Vagina (tissue), 2 donors: ENCODE measurements at places on chromosomes 16 and 17.

- no peak for DNase-seq
Observed at GRCh38 chr16:65598621-65599020, 476.8 kb upstream of the CDH11 start.

DNA sequence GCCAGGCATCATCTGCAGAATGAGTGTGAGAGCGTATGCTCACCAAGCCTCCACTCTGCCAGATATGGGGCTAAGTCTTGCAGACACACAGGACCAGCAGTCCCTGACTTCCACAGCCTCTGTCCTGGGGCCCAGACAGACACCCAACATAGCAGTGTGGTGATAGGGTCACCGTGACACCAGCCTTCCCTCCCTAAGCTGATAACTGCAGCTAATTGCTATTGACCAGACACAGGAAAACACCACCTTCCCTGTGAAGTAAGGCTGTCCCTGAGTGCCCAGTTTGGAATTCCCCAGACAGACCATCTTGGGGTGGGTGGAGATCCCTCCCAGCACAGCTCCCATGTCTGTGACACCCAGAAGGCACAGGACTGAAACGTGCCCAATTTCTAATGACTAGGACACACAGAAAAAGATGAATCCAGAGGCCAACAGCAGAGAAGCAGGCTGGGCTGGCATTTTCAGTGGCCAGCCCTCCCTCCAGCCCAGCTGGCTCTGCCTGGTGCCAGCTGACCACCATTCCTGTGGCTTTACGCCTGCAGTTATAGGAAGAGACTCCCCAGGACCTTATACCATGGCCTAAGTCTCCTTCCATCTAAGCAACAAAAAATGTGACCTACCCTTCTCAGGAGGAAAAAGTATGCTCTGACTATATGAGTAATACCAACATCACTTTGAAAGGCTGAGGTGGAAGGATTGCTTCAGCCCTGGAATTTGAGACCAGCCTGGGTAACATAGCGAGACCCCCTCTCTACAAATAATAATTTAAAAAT, 30.3 kb downstream of the ATPAF2 start:
- DNase-seq: no peak

DNA sequence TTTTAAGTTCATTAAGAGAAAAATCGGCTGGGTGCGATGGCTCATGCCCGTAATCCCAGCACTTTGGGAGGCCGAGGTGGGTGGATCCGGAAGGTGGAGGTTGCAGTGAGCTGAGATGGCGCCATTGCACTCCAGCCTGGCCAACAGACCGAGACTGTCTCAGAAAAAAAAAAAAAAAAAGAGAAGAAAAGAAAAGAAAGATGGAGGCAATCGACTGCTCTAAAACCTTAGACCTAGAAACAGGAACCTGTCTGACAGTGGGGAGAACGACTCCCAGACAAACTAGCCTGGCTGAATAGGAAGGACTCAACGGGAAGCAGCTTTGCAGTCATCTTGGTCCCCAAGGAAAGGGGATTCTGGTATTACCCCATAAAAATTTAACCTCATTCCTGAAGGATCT, 13.7 kb downstream of the MRC2 start:
- no peak for DNase-seq

DNA sequence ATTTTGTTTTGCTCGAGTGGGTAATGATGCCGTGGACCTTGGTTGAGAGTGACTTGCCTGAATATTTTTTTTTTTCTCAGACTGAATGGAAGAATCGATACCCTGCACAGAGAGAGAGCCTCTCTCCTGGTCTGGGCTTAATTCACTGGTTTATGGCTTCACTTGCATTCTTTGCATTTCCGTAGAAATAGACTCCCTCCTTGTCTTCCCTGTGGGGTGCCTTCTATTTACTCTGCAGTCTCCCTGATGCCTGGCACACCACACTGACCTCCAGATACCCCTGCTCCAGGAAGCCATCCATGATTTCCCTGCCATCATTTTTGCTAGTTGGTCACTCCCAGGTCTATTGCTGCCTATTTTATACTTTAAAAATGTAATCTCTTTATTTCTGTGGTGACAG, 238.0 kb downstream of the SNX29 start:
- DNase-seq: no peak

- DNase-seq: no peak
Observed at GRCh38 chr16:1982013-1982433, 754 bp upstream of the NOXO1 start.

- DNase-seq: no peak
Observed at GRCh38 chr17:27481327-27481726, 25.1 kb downstream of the KSR1 start.

- no peak for DNase-seq
Observed at GRCh38 chr17:58520843-58521430, 6.5 kb upstream of the MTMR4 start.

DNA sequence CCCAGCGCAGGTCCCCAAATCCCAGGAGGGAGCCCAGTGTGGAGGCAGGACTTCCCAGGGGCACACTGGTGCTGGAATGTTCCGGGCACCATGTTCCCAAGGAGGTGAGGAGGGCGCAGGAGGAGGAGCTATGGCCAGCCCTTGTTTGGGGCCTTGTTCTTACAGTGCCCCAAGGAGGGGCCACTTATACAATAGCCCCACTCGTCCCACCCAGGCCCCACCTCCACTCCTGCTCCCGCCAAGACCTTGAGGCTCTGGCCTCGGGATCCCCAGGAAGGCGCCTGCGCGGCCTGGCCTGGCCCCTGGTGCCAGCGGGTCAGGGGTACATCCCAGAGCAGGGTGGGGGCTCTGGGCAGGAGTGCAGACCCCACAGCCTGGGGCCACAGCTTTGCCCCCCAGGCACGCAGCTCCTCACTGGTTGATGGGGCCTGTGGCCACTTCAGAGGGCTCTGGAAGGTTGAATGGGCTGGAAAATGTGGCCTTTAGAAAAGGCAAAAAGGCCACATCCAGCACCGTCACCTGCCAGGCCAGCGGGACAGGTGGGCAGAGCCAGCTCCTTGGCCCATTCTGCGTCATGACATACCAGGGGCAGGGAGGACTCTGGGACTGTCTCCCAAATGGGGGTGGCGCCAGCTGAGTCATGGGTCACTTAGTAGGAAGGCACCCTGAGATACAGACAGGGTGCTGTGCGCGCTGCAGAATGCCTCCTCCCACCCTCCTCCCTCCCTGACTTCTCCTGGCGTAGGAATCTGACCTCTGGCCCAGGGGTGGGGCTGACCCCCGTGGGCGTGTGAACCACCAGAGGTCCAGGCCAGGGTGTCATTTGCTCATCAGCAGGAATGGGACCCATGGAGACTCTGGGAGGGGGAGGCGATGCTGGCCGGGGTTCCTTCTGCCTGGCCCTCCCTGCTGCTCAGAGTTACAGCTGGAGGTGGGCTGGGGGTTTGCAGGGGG, 32.3 kb upstream of the PVALEF start:
- no peak for DNase-seq

GRCh38 chr17:42681976-42682721, at the start of gene CNTNAP1:
Gene CNTNAP1 (plus strand): TSS chr17:42682531. CDS start chr17:42682830, 299 bp downstream.
- DNase-seq: no peak

- no peak for DNase-seq
Observed at GRCh38 chr16:87953308-87954215, 2.3 kb downstream of the BANP start.

DNA sequence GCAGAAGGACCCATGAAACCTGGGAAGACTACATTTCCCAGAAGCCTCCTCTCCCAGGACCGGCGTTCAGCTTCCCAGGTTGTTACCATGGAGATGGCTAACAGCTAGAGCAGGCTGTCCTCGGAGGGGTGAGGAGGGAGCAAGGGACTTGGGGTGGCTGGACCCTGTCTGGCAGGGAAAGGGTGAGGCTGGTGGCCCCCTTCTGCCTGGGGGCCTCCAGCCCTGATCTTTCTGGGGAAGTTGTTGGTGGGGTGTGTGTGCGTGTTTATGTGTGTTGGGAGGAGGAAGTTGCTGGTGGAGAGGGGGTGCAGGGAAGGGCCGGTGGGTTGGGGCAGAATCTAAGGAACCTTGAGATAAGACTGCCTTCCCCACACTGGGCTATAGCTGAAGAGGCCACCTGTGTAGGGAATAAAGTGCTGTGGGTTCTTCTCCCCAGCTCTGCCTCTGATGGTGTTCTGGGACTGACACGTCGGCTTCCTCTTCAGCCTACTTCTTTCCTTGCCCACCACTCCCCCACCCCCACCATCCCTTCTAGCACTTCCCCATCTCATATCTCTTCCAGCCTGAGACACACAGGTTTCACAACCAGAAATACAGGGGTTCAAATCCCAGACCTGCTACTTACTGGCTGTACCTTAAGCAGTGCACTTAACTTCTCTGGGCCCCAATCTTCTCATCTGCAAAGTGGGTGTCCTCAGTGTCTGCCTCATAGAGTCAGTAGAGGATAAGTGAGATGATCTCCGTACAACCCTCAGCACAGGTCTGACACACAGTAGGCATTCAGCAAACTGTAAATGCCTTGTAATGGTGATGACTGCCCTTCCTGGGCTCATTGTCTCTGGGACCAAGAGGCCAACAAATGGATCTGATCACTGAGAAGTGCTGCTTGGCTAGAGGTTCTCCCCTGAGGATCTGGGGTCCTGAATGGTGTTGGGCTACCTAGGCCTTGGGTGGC, at the start of gene DRC7:
DRC7 (plus strand) TSS at position 82 of the 955 bp plus-strand sequence. CDS start 3,144 bp downstream, outside the sequence.
- DNase-seq: no peak

DNA sequence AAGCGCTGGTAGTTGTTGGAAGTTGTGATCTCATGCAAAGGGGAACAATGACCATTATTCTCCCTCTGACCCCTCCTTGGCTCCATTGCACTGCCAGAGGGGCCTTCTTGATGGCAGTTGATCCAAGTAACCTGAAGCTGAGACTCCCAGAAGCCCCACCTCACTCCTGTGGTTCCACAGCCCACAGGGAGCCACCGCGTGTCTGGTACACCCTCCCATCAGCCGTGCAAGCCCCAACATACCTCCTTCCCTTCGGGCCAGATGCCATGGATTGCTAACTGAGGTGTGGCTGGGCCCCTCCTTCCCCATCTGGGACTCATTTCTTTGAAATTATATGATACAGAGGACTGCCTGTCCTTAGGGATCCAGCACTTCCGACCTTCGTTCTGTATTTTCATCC, 17.8 kb downstream of the SAP30BP start:
- DNase-seq: no peak

GRCh38 chr16:24507959-24508480, 31.3 kb upstream of the RBBP6 start:
- DNase-seq: no peak

- no peak for DNase-seq
Observed at GRCh38 chr16:86396901-86397311, 113.4 kb upstream of the FOXF1 start.

GRCh38 chr16:79598348-79599181, 2.0 kb downstream of the MAF start:
- DNase-seq: no peak
